Activated B cell treated with CpG ODN at 0.5 μM for 24 hours (primary cell): ENCODE measurements at places on chromosomes 1 and 21. TPM values are rescaled to one million over a fixed set of nuclear protein-coding genes. Genes with fewer than 3 reads are reported as not detected.

The FMN2 gene
- total RNA-seq: not detected in 2 replicates

The GIPC2 gene
- not detected in 2 replicates for total RNA-seq

The RNF186 gene
- total RNA-seq: not detected in 2 replicates

The ETV3L gene
- total RNA-seq: 0.29 TPM in 1 of 2 replicates, not detected in the other

The OR2T11 gene
- total RNA-seq: 1.7 and 4.3 TPM in 2 replicates

The S100A14 gene
- not detected in 2 replicates for total RNA-seq
